ENCODE measurements at places on chromosomes 3 and 15.

- DNase-seq = no peak
Observed at GRCh38 chr3:82103241-82103640, 341.8 kb upstream of the GBE1 start.

GRCh38 chr3:99126316-99126715 lies 224.8 kb upstream of the DCBLD2 start:
- no peak for DNase-seq

GRCh38 chr15:81195339-81195864 lies 1.3 kb upstream of the IL16 start:
- DNase-seq = no peak

GRCh38 chr3:72282918-72283317 lies 498.0 kb upstream of the PROK2 start:
- DNase-seq = no peak

DNA sequence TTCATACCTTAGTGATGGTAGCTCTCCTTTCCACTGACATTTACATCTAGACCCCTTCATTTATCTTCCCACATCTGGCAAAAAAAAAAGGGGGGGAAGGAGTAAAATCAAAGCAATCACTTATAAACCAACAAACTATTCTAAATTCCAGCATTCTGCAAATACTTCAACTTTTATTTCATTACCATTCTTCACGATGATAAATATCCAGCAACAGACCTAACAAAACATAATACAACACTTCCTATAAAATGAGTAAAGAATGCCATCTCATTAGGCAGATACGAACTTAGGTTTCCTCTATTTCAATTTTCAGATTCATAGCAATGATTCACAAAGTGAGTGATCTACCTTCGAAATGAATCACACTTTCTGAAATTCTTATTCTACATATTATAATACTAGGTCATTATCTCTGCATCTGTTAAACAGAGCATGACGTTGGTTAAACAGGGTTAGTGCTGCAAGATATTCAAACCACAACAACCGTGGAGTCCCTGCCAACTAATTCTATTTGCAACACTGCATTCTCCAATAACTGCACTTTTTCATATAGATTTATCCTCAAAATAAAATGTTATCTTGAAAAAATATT lies at the start of gene LRRFIP2:
LRRFIP2 (minus strand) TSS at position 51 of the 595 bp plus-strand sequence. CDS start 25,599 bp downstream, outside the sequence.
- no peak for DNase-seq

GRCh38 chr3:462851-463250 lies 266.3 kb downstream of the CHL1 start:
- no peak for DNase-seq

DNA sequence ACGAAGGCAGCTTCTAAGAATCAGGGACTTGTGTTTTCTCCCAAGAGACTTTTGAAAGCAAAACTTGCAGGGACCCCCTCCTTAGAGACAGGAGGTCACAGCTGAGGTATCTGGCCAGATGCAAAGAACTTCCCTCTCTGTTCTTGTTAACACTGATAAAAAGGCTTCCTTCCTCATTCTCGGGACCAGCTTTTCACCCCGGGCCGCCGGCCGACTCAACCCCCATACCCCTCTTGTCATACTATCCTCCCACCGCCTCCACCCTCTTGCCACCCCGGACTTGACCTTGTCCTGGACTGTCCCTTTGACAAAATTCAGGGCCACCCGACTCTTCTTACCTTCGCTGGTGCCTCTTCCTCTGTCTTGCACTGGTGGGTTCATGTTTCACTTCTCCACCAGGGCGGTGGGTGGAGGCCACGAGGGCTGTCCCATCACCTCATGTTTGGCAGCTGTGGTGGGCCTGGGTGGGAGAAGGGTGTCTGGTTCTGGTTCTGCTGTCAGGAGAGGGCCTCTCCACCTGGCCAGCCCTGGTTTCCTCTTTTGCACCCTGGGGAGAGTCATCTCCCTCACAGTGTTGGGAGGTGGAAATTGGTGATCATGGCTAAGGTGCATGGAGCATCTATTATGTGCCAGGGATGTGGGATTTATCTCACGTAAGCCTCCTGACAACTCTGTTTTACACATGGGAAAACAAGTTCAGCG lies 32.5 kb downstream of the BHLHE40 start:
- no peak for DNase-seq

GRCh38 chr3:14393440-14394106 lies 8.8 kb upstream of the SLC6A6 start:
- DNase-seq = no peak

DNA sequence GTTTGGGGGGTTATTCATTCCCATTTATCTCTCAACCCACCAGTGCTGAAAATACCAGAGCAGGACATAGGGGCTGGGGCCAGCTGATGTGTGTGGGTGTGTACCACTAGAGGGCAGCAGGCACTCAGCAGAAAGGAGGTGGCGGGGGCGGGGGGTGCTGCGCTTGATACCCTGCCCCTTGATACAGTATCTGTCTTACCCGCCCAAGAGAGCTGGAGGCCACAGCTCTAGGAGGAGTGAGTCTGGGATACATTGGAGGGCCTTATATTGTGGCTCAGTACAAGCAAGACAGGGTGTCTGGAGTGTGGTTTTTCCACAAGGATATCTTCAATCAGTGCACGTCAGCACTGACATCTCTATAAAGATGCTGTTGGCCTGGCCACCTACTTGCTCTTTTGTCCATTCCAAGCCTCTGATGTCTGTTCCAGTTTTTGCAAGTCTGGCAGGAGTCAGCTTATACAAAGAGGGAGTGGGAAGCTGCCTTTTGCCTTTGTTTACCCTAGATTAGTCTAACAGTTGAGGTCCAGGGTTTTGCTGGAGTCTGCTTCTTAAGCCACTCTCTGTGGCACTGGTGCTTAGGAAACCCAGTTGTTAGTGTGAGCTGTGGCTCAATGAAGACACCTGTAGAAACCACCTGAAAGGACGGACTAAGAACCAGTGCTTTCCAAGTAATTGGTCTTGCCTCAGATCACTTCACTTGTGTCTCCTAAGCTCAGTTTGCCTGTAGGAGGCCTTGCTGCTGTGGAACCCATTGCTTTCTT lies 1.5 kb upstream of the RBM15B start:
- no peak for DNase-seq
